AG08396 (cell line): ENCODE measurements at places on chromosomes 6 and 20.

- DNase-seq = no peak
Observed at GRCh38 chr20:64116016-64116415, 8.7 kb upstream of the NPBWR2 start.

DNA sequence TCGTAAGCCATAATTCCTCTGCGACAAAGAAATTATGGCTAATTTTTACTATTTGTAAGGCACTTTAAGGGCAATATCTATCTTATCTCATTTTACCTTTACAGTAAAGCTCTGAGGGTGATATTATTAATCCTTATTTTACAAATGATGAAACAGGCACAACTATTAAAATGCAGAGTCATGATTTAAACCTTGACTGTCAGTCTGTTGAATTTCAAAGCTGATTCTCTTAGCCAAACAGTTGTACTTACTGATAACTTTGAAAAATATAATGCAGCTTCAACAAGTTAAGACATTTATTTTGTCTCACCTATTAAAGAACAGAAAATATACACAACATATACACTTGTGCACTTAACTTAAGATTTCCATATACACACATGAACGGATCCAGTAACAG is 88.2 kb downstream of the SMPDL3A start:
- DNase-seq = no peak

DNA sequence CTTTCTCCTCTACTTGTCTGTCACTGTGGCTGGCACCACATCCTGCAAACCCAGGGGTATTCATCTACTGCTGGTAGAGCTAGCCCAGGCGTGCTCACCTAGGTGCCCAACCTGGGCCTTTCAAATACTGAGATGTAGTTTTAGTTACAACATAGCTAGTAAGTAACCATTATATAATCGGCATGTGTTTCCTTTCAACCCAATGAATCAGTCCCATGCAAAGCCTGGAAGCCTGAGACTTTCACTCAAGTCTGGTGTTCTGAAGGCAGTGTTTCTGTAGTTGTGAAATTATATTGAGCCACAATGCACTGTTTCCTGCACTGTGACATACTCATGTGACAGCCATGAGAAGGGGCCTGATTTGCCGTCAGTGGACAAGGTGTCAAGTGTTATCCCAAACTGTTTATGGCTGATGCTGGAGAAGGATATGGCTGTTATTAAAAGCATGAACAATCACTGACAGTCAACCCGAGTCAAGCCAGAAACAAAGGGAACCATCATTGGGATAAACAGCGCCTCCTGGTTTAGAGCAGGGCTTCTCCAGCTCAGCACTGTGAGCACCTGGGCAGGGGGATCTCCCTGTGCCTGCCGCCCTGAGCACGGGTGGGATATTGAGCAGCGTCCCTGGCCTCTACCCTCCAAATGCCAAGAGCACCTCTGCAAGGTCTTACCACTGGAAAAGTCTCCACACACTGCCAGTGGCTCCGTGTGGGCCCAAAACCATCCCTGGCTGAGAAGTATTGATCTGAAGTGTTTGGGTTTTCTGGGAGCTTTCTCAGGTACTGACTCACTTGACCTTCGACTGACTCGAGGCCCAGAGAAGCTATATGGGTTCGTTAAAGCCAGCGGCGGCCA is 1.6 kb downstream of the PSMA7 start:
- no peak for DNase-seq

DNA sequence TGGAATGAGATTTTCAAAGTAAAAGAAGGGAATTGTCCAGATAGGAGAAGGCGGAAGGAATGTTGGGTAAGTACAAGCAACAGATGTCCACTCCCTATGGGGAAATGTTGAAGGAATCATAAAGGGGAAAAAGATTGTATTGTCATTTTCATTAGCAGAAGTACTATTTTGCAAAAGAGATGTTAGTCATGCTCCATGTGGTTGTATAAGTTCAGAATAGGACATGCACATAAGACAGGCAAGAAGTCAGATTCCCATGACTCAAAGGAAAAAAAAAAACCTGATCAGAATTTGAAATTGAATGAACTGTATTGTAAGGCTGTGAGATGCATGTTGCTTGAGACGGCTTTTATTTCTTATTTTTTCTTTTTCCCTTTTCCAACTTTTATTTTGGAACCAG is 36.8 kb downstream of the GRM1 start:
- no peak for DNase-seq

GRCh38 chr6:150068720-150069648 is at the start of gene ULBP3:
ULBP3 (minus strand) TSS chr6:150069121; CDS start chr6:150069066, 55 bp downstream.
- DNase-seq = peak; percentile 98

- no peak for DNase-seq
Observed at GRCh38 chr20:39651645-39652325, 689.6 kb downstream of the DHX35 start.

DNA sequence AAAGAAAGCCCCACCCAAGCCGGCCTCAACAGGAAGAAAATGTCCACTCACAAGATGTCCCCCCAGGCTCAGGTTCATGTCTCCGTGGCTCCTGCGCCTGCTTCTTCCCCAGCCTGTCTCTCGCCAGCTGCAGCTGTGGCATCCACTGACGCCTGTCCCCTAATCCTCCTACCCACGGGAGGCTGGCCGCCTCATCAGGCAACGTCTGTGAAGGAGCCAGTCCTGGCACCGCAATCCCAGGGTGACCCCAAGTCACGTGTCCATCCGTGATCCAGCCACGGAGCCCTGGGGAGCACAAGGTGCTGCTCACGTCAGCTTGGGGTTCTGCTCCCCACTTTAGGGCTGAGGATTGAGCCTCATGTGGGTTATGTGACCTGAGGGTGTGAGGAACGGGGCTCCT is 640.3 kb downstream of the CDH26 start:
- no peak for DNase-seq

DNA sequence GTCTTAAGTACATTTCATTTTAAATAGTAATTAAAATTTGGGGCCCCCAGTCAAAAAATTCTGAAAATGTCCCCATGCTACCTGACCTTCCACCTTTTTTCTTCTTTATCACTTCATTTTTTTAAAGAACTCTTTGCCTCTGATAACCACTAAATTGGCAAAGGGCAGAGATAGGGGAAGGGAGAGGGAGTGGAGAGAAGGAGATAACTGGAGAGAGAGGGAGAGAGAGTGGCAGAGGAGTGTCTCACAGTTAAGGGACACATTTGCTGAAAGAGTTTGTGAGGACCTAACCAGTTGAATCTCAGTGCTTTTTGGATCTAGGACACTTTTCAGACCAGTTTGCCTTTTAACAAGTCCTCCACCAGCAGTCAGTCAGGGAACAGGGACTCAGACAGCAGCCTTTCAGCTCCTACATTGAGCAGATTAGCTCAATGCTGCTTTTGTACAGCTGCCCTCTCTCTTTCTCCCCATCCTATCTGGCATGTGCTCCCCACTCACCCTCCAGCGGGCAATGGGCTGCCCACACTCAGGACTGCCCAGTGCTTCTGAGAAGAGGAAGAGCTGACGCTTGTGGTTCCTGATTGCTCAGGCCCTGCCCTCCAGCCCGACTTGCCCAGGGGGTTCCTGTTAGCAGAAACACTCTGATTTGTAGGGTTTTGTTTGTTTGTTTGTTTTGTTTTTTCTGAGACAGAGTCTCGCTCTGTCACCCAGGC is 14.4 kb downstream of the ARMC2 start:
- DNase-seq = no peak

DNA sequence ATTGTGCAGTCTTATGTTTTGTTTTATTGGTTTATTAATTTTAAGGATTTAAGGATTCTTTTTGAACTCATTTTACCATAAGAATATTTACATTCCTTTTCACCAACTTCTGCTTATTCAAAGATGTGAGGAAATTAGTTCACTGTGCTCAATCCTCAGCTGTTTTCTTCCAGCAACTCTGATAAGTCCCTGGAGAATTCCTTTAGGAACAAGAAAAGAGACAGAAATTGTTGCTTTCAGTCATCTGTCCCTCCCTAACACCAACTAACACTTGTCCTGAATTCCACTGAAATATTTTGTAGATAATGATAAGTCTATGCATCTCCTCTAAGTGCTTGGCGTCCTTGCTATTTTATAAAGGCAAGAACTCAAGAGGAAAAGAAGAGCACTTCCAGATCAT is 334.8 kb upstream of the MARCKS start:
- no peak for DNase-seq

GRCh38 chr6:37624606-37625574 is 72.8 kb downstream of the MDGA1 start:
- peak; percentile 73 for DNase-seq
